ENCODE measurements at places on chromosomes 4 and X.

- DNase-seq, result no peak
Measured at GRCh38 chrX:140318296-140318695, 186.6 kb downstream of the SOX3 start.

GRCh38 chr4:189032606-189033338 lies 893.5 kb downstream of the TRIML1 start:
- no peak for DNase-seq

- no peak for DNase-seq
Measured at GRCh38 chr4:82561786-82562563, at the start of gene TMEM150C. Gene TMEM150C (minus strand): TSS chr4:82561988. CDS start chr4:82504657, 57,331 bp downstream.

- DNase-seq, result no peak
Measured at GRCh38 chr4:97500423-97500822, 642.9 kb downstream of the STPG2 start.

DNA sequence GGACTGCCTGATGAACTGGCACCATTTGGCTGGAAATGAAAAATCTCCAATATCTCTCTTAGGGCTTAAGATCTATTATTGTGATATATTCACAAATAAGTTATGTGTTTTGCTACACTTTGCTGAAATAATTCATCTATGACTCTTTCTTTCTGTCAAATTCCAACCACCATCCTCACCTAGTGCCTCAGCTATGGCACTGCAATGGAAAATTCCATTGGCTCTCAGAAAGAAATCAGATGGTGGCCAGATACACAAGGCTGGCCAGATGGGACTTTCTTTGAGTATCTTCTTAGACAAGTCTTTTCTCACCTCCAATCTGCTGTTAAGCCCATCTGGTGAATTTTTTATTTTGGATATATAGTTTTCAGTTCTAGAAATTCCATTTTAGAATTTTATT lies 28.0 kb downstream of the NAT8L start:
- peak; percentile 39 for DNase-seq

DNA sequence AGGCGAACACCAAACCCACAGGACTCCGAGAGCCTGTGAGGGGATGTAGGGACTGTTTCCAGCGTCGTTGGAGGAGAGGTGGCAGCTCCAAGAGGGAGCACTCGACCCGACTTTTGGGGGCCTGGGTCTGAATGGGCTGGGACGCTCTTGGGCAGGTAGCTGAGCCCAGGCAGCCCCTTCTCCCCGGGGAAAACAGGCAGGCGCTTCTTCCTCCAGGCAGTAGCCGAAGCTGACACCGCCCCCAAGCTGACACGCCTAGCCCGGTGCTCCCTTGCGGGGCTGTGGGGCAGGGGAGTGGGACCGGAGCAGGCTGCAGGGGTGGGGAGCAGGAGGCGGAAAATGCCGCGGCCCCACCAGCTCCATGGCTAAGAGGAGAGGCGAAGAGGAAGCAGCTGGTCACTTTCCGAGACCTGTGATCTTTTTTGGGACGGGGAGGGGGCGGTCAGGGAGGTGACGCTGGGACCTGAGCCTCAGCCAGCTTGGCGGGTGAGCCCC lies 4.2 kb downstream of the NKX1-1 start:
- DNase-seq, result no peak

- DNase-seq, result no peak
Measured at GRCh38 chr4:87278335-87278794, 44.3 kb downstream of the HSD17B13 start.
